ENCODE measurements at places on chromosomes 5 and 9. TPM values are rescaled to one million over a fixed set of nuclear protein-coding genes. Genes with fewer than 3 reads are reported as not detected.

Gene PLAC8L1
- total RNA-seq = not detected

Gene FRMPD1
- 0.05 TPM for total RNA-seq

Gene GABRP
- total RNA-seq = not detected

Gene FOXD4L6
- not detected for total RNA-seq

Gene OTULINL
- 4.9 TPM for total RNA-seq

Gene ACSL6
- total RNA-seq = not detected

Gene IFNA2
- not detected for total RNA-seq

Gene SLCO6A1
- not detected for total RNA-seq

Gene TMEFF1
- 1.1 TPM for total RNA-seq

Gene SVEP1
- 1.4 TPM for total RNA-seq

Gene CNTNAP3
- 9.6 TPM for total RNA-seq

Gene CRB2
- 0.09 TPM for total RNA-seq

Gene OR5C1
- not detected for total RNA-seq

Gene PCDHB7
- not detected for total RNA-seq

Gene SH3TC2
- total RNA-seq = 0.87 TPM

Gene PDE6A
- 0.08 TPM for total RNA-seq

Gene NUTM2F
- total RNA-seq = not detected

Gene PCDHA13
- total RNA-seq = 0.07 TPM

Gene PFN3
- total RNA-seq = not detected

Gene ALDH1B1
- total RNA-seq = 54.3 TPM

Gene NDUFS4
- total RNA-seq = 104 TPM

Gene SCGB3A2
- not detected for total RNA-seq

Gene SYNPO
- total RNA-seq = 25.3 TPM

Gene SLC34A1
- total RNA-seq = not detected

Gene FBP2
- total RNA-seq = not detected

Gene CD14
- 5.6 TPM for total RNA-seq

Data from A549 treated with CpdA at 1 μM for 4 hours (cell line).